Stimulated activated CD8-positive, alpha-beta memory T cell treated with anti-CD3 and anti-CD28 coated beads, Interleukin-7, amount 100 ng/mL, for 1 hour (primary cell): ENCODE measurements at places on chromosomes 1 and 21.

DNA sequence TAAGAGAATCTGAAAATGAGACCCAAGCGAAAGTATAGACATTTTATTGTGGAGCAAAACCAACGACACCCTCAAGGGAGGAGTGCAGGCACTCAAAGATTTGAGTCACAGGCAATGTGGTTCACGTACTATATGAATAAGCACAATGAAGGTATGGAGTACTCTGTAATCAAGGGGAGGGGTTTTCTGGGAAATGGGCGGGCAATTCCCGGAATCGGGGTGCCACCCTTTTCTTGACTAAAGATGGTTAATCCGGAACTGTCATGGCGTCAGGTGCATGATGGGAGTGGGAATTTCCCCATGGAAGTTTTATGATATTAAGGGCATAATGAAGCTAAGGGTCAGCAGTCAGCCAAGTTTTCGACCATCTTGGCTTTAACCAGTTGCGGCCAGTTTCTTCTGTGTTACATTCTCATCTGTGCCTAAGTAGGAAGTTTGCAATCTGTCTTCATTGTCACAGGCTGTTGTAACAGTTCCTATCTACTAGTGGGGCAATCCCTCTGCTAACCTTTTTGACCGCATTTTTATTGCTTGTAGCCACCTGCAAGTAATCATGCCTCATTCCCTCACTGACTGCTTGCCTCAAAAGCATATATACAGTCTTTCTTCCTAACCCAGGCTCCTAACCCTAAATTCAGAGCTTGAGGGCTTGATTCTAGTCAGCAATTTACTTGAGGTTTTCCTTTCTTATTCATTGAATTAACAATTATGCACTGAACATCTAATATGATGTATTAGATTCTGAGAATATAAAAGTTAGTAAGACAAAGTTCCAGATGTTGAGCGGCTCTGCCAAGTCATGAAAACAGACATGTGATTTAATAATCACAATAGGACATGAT lies 775 bp upstream of the AIM2 start:
- DNase-seq: peak; percentile 88

- DNase-seq: no peak
Measured at GRCh38 chr1:203183828-203184227, 2.7 kb downstream of the CHI3L1 start.

DNA sequence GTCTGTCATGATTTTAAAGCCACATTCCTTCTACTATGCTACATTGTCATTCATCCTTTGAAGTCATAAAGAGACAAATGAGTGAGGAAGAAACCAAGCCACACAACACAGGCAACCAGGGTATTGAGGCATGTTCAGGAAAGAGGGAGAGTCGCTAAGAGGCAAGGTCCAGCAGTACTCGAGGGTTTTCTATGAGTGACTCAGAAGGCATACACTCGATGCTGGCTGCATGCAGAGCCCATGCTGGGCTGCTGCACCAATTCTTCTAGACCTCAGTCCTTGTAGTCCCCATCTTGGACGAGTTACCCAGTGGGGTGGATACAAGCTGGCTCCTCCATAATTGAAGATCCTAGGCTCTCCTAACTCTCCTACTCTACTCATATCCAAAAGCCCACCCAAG lies 57.6 kb downstream of the OLFML2B start:
- no peak for DNase-seq

DNA sequence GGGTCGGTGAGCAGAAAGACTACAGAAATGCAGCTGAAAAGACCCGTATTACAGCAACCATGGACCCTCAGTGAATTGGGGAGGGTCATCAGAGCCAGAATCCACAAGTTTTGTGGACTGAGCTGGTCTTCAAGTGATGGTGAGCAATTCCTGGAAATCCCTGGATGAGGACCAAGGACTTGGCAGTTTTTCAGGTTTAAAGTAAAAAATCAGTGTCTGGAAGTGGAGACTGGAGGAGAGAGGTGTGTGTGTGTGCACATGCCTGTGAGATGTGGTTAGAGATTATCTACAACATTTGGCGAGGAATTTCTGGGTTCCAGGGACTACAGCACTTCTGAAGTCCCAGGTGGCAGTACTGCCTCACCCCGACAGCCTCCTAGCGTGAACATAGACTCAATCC lies 56.4 kb downstream of the KIRREL1 start:
- DNase-seq: no peak

DNA sequence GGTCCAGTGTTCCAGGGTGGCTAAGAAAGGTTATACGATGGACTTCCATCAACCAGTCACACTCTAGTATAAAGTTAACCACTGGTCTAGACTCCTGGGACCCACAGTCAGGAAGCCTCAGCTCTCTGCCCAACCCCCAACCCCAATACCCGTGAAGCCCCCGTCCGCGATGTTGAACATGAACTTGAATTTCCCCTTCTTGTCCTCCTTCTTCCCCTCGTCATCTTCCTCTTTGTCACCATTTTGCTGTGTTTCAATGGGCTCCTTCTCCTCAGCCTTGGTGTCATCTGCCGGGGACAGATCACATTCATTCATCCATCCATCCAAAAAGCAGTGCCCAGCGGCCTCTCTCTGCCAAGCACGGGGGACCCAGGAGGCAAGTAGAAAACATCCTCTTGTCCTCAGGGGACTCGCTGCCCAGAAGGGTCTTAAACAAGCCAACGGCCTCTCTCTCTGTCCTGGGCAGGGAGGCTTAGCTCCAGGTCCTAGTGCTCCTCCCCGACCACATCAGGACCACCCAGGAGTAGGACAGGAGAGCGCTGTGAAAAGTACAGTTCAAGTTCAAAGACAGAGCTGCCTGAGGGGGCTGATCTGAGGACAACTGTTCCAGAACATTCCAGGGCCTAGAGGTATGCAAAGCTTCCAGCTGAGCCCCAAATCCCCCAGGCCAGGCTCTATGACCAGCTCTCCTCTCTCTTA lies 66.5 kb downstream of the KCNAB2 start:
- DNase-seq: no peak

GRCh38 chr1:36023098-36023769 lies 60.7 kb upstream of the TEKT2 start:
- no peak for DNase-seq
